Smooth muscle cell of bladder (primary cell): ENCODE measurements at places on chromosomes 12 and 14. TPM values are rescaled to one million over a fixed set of nuclear protein-coding genes. Genes with fewer than 3 reads are reported as not detected.

The GLT8D2 gene
- 56.2 and 75.8 TPM in 2 replicates for total RNA-seq

The LUM gene
- 1,417 and 1,464 TPM in 2 replicates for total RNA-seq

The CCDC60 gene
- not detected in 2 replicates for total RNA-seq

The ATP2A2 gene
- 114 and 157 TPM in 2 replicates for total RNA-seq

The GLI1 gene
- total RNA-seq, result 0.18 and 0.71 TPM in 2 replicates

The TAS2R50 gene
- total RNA-seq, result 2.1 and 2.4 TPM in 2 replicates

The EXOC3L4 gene
- 0.65 and 1.6 TPM in 2 replicates for total RNA-seq

The JPH4 gene
- total RNA-seq, result not detected in 2 replicates

The OR4M1 gene
- total RNA-seq, result not detected in 2 replicates

The SLC8B1 gene
- 17.1 and 22.9 TPM in 2 replicates for total RNA-seq

The CARMIL3 gene
- under 0.01 TPM in 2 replicates for total RNA-seq

The TSPAN11 gene
- 0.18 and 1.1 TPM in 2 replicates for total RNA-seq

The DEPDC4 gene
- 0.55 and 0.71 TPM in 2 replicates for total RNA-seq
